ENCODE measurements at places on chromosomes 3 and 15.

GRCh38 chr3:84836961-84837360 is 121.8 kb upstream of the CADM2 start:
- no peak for DNase-seq

DNA sequence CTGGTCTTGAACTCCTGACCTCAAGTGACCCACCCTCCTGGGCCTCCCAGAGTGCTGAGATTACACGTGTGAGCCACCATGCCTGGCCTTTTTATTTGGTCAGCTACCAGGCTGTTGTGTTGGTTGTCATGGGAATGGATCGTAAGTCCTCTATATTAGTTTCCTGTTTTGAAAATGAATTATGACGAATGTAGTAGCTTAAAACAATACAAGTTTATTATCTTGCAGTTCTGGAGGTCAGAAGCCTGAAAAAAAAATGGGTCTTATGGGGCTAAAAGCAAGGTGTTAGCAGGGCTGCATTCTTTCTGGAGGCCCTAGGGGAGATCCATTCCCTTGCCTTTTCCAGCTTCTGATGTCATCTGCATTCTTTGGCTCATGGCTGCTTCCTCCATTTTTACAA is 25.1 kb upstream of the HERC1 start:
- DNase-seq, result peak; percentile 33

- peak; percentile 73 for DNase-seq
Observed at GRCh38 chr15:60590935-60591495, 112.1 kb upstream of the ICE2 start.

DNA sequence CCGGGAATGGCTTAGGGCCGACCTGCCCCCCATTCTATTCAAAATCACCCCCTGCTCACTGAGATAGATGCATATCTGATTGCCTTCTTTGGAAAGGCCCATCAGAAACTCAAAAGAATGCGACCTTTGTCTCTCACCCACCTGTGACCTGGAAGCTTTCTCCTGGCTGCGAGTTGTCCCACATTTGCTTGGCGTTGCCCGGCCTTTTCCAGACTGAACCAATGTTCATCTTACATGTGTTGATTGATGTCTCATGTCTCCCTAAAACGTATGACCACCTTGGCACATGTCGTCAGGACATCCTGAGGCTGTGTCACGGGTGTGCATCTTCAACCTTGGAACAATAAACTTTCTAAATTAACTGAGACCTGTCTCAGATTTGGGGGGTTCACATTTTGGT is 3.4 kb upstream of the MUC20 start:
- DNase-seq, result no peak

DNA sequence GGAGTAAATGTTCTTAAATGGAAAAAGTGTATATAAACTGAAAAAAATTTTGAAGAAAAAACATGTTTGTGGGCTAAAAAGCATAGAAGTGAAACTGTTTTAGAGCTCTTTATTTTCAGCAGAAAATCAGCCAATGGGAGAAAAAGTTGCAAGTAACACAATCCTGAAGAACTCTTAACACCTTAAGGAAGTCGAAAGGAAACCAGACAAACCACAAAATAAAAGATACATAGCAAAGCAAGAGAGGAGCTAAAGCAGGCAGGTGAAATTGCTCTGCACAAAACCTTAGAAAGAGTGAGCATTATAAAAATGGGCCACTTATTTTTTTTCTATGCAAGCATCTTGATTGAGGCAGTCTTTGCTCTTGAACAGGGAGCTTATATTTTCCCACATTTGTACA is 300.5 kb downstream of the RAP2B start:
- no peak for DNase-seq

DNA sequence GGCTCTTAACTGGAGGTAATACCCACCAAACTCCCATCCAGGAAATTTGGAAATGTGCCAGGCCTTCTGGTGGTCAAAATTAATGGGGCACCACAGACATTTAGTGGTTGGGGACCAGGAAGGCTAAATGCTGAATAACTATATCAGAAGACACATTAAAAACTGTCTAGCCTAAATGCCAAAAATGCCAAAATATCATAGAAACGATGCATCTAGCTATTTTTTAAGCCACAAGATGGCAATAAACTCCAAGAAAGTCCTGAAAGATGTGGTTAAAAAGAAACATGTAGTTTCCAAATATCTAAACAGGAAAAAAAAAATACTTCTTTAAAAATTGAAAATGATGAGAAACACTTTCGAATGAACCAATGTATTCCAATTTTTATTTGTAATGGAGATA is 19.9 kb downstream of the CCDC14 start:
- no peak for DNase-seq

- DNase-seq, result no peak
Observed at GRCh38 chr15:60905587-60905986, 323.5 kb downstream of the RORA start.

GRCh38 chr3:4938281-4938982 is 40.8 kb upstream of the BHLHE40 start:
- DNase-seq, result peak; percentile 3

DNA sequence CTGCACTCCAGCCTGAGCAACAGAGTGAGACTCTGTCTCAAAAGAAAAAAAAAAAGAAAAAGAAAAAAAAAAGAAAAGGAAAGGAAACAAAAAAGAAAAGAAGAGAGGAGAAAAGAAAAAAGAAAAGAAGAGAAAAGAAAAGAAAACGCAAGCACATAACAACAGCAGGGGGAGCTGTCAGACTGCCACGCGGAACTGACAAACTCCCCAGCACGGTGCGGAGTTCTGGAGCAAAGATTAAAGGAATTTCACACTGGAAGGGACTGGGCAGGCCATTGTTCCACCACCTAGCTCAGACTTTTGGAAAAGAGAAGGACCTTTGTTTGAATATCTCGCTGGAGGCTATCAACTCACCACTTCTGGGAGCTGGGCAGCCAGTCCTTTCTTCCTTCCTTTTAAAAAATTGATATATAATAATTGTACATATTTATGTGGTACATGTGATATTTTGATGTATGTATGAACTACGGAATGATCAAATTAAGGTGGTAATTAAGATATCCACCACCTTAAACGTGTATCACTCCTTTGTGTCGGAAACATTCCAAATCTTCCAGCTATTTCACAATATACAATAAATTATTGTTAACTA is 40.5 kb downstream of the DPPA2 start:
- peak; percentile 1 for DNase-seq

DNA sequence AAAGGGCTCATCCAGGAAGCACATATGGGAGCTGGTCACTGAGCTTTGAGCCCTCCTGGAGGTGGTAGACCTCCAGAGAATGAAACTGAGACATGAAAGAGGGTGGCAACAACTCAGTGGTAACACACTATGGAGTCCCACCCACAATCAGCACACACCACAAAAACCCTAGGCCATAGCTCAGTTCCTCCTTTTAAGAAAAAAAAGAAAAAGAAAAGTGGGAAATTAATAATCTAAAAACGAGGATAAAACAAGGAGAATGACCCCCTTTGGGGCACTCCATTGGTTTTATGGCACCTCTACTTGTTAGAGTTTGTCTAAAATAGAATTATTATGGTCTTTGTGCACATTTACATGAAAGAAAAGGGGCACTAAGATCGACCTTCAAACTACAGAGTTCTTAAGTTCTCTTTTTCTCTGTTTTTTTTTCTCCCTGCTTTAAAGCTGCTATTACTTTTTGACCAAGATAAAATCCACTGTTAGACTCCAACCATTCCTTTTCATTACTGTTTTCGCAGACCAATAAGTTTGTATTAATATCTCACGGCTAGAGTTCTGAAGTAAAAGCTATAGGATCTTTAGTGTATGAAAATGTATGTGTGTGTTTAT is 40.2 kb upstream of the ZBTB20 start:
- no peak for DNase-seq

- DNase-seq, result peak; percentile 50
Observed at GRCh38 chr3:27606537-27606936, 115.6 kb downstream of the EOMES start.

GRCh38 chr15:101773496-101774100 is 29.7 kb upstream of the OR4F6 start:
- no peak for DNase-seq

GRCh38 chr3:48069339-48069738 is 53.1 kb upstream of the MAP4 start:
- DNase-seq, result no peak

GRCh38 chr3:194165271-194166018 is 29.5 kb downstream of the HES1 start:
- no peak for DNase-seq

DNA sequence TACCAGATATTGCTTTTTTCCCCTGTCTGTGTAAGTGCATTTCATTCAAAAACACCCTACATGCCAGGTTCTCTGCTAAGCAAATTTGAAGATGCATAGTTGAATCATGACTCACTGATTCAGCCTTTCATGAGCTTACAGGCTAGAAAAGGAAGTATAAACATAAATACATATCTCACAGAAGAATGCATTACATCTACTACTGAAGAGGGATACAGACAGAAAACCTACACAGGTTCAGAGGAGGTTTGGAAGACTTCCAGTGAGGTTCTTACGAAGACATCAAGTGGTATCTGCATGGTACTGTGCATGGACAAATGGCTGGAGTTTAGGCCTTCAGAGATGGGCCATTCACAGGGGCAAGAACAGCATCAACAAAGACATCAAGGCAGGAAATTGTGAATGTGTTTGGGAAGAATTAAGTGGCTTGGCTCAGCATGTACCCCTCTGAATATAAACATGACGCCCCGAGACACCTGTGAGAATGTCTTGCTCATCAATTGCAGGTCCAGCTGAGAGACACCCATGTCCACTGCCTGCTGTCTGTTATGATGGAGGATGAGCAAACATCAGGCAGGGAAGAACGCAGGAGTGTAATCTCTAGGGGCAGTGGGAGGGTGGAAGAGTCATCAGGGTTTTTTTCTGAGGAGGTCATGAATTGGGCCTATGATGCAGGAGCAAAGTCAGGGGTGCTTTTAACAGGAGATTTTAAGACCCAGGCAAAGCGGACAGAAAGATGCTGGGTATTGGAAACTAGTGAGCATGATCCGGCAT is 105.1 kb upstream of the GALNT15 start:
- peak; percentile 80 for DNase-seq

All from foreskin fibroblast (primary cell).